ENCODE measurements at places on chromosomes 1 and 21.

DNA sequence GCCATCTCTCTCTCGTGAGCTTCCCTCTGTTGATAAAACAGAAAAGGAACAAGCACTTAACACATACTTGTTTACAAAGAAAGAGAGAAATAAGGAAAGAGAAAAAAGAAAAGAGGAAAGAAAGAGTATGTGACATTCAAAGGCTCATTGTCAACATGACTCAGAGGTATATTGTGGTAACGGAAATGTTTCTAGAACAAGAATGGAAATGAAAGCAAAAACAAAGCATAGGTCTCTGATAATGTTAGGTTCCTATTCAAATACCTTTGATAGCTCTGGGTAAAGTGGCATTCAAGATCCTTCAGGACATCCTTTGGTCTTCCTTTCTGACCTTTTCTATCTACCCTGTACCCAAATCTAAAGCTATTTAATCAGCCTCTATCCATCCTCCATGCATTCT, 67.4 kb upstream of the DMRTA2 start:
- DNase-seq: no peak

GRCh38 chr21:42317341-42317741, 2.1 kb upstream of the TFF3 start:
- no peak for DNase-seq

GRCh38 chr1:84506729-84507453, 510 bp upstream of the GNG5 start:
- no peak for DNase-seq

DNA sequence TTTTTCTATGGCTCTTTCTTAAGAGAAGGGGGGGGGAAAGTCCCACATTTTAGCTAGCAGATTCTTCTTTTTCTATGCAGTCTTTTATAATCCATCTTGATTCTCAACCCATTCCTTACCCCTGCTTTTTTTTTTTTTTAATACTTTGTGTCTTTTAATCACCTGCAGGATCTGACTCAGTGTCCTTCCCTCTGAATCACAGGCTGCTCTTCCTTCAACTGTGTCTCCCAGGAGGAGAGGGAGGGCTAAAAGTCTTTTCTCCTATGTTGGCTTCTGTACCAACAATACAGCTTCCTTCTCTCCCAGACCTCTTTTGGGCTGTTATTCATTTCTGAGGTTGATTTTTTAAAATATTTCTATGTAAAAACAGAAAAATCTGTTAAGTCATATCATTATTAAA, 686.2 kb downstream of the ADGRL2 start:
- no peak for DNase-seq

DNA sequence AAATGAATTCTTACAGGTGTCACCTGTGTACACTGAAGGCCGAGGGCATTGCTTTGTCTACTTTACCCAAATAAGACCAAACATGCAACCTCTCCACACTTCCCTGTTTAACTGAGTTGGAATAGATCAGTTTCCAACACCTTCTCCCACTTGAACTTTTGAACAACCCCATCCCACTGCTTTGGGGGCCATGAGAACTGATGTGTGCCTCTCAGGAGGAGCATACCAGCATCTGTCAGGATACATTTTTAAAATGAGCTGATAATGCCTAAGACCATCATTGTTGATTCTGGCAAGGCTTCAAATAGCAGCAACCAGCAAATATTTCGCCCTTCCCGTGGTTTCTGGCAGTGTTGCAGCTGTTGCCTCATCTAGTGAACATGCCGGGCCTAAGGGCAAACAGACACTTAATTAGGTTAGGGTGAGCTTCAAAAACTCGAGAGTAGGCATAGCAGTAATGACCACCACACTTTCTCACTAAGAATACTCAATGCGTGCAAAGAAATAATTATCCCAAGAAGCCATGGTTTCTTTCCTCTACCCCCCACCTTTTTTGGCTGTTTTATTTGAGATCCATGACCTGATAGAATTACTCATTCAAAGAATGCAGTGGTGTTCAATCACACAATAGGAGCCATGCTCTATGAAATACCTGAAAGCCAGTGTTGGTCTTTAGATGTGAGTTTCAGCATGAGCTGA, 63.7 kb downstream of the MAP10 start:
- no peak for DNase-seq

DNA sequence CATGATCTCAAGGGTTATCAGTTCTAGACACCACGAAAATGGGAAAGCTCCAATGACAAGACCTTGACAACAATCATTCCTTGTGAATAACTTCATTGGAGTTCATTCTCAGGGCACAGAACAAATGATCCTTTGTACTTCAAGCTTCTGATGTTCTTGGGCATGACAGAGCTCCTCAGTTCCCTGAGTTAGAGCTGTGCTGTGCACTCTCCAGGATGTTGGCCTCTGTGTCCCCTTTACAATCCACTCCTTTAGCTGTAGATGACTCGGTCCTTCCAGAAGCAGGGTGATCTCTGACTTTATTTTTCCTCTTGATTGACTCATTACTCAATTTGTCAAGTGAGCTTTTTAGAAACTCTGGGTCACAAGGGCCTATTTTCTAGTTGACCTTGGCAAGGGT, 3.9 kb upstream of the FAM78B start:
- peak; percentile 76 for DNase-seq

DNA sequence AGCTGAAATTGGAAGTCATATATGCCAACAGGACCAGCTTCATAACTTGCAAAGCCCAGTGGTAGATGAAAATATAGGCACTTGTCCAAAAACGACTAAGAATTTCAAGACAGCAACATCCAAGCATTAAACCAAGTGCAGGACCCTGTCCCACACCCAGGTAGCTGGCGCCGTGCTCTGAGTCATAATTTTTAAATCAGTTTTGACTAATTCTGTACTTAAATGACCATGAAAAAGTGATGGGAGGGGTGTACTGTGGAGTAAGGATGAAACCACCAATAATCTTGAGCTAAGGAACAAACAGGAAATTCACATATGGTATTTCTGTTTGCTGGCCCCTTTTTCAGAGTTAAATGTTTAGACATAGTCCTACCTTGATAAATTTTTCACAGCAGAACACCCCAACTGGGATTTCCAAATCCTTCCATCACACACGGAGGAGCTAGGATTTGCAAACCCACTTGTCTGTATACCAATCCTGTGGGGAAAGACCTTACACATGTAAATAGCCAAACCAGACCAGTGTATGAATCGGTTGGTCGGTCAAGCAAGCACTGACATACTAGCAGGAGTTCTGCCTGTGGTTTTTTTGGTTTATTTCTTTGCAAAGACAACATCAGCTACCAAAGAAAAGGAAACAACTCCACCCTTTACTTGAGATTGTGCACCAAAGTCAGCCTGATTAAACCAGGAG, 235.7 kb upstream of the RAB4A start:
- no peak for DNase-seq

DNA sequence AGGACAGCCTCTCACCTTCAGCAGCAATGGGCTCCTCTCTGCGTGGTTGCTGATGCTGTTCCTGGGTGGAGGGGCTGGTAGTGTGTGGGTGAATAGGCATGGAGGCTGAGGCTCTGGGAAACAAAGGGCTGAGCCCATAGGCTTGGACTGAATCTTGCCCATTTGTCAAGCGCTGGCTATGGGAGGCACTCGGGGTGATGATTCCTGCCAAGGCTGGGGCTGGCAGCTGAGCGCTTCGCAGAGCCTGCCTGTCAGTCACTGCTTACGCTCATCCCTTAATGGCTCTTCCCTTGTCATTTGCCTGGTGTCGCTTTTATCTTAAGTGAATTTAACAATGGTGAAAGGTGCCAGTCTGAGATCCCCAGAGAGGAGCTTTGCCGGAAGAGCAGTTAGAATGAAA, 353.3 kb downstream of the PBX1 start:
- DNase-seq: no peak

- DNase-seq: no peak
These were observed 40.9 kb upstream of the IKBKE start for GRCh38 chr1:206429421-206429820.

- DNase-seq: no peak
These were observed 37.1 kb downstream of the TMED5 start for GRCh38 chr1:93143136-93143535.

GRCh38 chr1:236998546-236998945, 5.7 kb downstream of the MT1HL1 start:
- DNase-seq: no peak

- no peak for DNase-seq
These were observed 94.6 kb downstream of the LRRC7 start for GRCh38 chr1:69662321-69662720.

DNA sequence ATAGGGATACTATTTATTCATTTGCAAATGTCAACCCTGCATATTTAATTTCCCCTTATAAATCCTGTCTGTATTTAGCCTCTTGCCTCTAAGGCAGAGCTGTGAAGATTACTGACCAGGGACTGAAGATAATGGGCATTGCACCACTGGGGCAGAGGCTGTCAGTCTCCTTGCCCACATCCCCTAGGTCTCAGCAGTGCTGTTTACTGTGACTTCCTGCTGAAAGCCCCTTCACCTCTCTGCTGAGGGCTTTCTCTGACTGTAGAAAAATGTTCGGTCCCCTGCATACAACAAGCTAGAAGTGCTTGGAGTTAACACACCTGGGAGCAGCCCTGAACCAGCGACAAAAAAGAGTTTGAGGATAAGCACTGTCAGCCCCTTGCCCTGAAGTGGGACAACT, 28.8 kb downstream of the SLC5A9 start:
- DNase-seq: no peak

- DNase-seq: no peak
These were observed 390.1 kb downstream of the PRDM2 start for GRCh38 chr1:14090062-14090461.

GRCh38 chr1:162300057-162300917, 76.4 kb downstream of the SPATA46 start:
- no peak for DNase-seq

DNA sequence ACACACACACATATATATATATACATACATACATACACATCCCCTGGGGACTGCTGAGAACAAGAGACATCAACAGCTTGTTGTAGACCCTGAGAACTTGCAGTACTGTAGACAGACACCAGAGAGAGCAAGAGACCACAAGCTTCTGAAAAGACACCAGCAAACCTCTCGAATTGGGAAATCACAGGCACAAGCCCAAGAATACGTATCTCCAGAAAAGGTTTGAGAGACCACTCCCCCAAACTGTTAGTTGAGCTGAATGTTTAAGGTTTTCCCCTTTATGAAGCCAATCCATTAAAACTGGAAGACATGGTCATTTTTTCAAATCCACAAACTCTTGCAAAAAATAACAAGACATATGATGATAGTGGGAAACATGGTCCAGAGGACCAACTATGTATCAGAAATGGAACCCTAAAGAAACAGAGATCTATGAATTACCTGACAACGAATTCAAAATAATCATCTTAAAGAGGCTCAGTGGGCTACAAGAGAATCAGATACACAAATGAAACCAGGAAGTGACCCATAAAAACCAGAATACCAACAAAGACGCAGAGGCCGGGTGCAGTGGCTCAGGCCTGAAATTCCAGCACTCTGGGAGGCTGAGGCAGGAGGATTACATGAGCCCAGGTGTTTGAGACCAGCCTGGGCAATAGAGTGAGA, 45.1 kb downstream of the SLC2A1 start:
- DNase-seq: peak; percentile 60

GRCh38 chr1:244846653-244847052, 11.2 kb downstream of the COX20 start:
- DNase-seq: no peak

- DNase-seq: no peak
These were observed 61.0 kb downstream of the TMCO4 start for GRCh38 chr1:19738669-19739068.
